NCI-H2171 treated with DMSO at 0.1 percent for 48 hours (cell line): ENCODE measurements at places on chromosomes 12 and 14.
A peak's percentile ranks its signal among the peaks of the same experiment; 100 is the strongest.

DNA sequence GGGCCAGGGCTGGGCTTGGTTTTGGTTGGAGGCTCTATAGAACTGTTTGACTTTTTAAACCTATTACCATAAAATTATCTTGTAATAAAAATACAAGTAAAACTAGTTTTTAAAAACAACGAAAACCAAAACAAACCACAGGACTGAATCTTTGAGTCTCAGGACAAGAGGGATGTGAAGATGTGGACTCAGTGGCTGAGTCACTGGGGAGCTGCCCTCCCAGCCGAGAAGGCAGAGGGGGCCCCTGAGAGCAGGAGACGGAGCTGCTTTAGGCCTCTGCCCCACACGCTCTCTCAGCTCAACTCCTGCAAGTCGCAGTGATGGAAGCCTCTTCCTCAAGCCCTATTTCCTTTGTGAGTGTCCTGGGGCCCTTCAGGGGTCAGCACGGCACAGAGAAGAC, 59.0 kb downstream of the CDC42BPB start:
- DNase-seq: no peak

DNA sequence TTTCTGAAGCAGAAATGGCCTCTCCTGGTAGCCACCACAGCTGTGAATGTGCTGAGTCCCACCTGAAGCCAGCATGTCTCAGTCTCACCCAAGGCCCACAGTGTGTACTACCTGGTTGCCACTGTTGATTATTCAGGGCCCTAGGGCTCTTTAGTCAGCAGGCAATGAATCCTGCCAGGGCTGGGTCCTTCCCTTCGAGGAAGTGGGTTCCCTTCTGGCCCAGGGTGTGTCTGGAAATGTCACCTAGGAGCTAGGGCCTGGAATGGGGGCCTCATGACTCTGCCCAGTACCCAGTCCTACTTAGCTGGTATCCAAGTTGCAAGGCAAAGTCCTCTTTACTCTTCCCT, 207.4 kb downstream of the SYNE2 start:
- no peak for DNase-seq

DNA sequence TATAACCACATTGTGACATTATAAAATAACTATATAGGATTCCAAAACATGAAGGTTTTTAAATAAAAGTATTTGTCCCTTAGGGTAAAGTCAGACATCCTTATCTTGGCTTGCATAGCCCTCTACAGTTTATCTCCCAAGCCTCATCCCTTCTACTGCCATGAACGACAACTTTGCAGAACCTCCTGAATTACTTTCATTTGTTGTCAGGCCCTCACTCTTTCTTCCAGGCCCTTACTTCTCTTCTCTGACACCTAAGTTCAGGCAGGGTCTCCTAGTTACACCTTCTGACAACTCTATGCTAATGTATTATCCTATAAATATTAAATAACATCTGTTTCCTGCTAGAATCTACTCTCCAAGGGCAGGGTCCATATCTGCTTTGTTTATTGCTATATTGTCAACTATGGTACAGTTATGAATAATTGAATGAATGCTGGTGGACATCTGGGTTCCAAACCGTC, 115.7 kb upstream of the MDM1 start:
- DNase-seq: no peak

DNA sequence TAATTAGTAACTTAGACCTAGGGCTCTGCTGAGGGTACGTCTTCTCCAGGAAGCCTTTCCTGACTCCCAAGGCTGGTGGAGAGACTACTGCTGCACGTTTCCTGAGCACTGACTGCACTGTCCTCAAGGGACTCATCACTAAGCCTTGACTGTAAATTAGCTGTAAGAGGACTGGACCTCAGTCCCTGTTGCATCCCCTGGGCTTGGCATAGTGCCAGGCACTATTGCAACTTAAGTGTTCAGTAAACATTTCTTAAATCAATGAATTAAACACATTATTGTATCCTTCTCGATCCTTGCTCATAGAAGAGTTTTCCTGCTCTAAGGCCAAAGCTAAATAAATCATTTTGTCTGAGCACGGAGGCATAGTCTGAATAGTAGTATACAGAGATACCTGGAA, 31.9 kb upstream of the IFNG-AS1 start:
- no peak for DNase-seq

DNA sequence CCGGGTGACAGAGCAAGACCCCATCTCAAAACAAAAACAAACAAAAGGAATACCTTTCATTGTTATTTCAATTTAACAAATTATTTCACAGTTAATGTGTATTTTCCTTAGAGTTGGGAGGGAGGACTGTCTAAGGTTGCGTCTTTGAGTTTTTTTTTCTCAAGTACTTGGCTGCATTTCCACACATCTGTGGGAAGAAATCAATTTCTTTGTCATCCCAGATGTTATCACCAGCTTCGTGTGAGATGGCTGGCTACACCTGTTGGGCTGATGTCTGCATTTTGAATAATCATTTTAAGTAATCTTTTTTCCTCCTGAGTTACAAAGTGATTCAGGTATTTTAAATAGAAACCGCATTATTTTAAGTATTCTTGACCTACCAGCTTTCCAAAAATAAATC, 59.4 kb downstream of the EML1 start:
- DNase-seq: peak; percentile 31

DNA sequence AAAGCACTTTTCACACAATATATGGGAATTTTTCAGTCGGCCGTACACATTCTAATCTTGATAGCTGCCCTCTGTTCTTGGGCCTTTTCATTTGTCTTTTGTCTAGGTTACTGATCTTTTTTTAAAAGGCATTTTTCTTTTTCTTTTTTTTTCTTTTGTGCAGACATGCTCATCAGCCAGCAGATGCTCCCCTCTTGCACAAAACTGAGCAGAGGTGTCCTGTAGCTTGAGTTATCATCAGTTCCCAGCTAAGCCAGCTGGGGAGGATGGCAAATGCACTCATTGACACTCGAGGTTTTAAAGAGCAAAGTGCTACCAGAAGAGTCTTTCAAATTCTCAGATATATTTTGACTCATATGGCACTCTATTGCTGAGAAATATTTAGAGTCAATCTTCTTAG, 913.9 kb upstream of the SEL1L start:
- peak; percentile 84 for DNase-seq

- DNase-seq: no peak
Observed at GRCh38 chr12:18340786-18341185, 79.5 kb downstream of the PIK3C2G start.

- DNase-seq: no peak
Observed at GRCh38 chr12:19273482-19274330, 144.2 kb downstream of the PLEKHA5 start.

DNA sequence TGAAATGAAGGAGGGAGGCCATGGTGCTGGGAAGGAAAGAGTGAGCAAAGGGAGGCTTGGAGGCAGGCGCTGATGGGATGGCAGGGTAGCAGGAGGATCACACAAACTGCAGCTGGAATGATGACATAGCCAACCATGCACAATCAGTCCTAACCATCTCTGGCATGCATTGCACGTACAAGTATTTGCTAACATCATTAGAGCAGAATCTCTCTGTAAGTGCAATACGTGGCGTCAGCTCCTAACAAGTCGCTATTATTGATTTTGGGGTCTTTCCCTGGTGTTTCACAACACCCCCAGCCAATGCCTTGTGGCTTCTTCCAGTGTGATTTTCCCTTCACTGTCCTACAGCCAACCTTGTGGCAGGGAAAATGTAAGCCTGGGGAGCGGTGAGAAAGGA, 18.5 kb downstream of the BDKRB1 start:
- no peak for DNase-seq

- peak; percentile 100 for DNase-seq
Observed at GRCh38 chr12:123232807-123233504, at the start of the genes MPHOSPH9 and MTRFR. Gene MPHOSPH9, minus strand, starts transcription at chr12:123233141. Its CDS starts 2,777 bp downstream, at chr12:123230364. Gene MTRFR, plus strand, starts transcription at chr12:123233436. Its CDS starts 20,239 bp downstream, at chr12:123253675.

DNA sequence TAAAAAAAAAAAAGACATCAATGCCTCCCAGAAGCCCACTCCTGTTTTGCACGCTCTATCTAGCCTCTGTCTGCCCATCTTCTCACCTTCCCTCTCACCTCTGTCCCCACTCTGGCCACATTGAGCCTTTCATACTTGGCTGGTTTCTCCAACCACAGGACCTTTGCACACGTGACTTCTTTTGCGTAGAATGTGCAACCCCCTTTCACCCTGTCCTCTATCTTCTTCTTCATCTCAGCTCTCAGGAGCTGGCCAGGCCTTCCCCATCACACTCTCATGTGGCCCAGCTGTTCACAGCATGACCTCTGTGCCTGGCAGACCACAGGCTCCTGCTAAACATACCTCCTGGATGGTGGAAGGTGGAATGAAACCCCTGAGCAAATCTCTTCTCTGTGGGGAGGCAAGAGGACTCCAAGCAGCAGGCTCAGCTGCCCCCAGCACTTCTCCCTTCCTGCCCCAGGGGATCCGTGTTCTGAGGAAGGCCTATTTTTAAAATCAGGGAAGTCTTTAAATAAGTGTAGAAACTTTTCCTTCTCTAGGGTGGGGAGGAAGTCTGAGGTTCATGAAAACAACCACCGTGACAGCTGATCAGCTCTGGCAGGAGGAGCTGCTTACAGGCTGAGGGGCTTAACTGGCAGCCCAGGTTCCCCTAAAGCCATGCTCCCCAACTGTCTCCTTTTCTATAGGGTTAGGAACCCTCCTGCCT, 11.6 kb downstream of the HVCN1 start:
- no peak for DNase-seq

- peak; percentile 27 for DNase-seq
Observed at GRCh38 chr14:103880348-103881267, 33.2 kb upstream of the PPP1R13B start.

GRCh38 chr14:32382704-32383103, 53.6 kb downstream of the AKAP6 start:
- DNase-seq: peak; percentile 36

GRCh38 chr12:113142886-113143332, 6.6 kb upstream of the CFAP73 start:
- no peak for DNase-seq

- no peak for DNase-seq
Observed at GRCh38 chr14:70595443-70596185, 4.8 kb downstream of the MED6 start.

DNA sequence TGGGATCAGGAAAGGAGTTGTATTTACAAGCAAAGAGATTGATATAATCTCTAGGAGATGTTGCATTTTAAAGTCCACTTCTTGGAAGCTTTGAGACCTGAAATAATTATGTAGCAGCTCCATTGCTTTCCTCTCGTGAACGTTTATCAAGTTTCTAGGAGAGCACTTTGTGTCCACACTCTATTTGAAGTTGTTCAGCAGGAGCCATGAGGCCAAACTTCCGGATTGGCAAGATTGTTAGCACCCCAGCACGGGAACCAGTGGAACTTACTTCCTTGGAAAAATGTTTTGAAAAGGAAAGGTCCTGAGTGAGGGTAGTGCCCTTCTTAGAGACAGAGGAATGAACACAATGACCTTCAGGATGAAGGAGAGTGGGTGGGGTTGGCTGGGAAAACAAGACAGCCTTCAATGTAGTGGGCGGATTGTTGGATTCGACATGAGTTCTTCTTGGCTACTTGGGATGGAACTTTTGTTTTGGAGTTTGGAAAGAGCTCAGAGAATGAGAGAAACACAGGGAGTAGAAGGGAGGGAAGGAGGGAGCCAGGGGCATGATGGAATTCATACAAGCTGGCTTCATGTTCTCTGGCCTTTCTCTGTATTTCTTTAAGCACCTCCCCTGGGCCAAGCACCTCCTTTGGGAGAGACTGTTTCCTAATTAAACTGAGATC, 23.8 kb upstream of the CISTR start:
- no peak for DNase-seq

DNA sequence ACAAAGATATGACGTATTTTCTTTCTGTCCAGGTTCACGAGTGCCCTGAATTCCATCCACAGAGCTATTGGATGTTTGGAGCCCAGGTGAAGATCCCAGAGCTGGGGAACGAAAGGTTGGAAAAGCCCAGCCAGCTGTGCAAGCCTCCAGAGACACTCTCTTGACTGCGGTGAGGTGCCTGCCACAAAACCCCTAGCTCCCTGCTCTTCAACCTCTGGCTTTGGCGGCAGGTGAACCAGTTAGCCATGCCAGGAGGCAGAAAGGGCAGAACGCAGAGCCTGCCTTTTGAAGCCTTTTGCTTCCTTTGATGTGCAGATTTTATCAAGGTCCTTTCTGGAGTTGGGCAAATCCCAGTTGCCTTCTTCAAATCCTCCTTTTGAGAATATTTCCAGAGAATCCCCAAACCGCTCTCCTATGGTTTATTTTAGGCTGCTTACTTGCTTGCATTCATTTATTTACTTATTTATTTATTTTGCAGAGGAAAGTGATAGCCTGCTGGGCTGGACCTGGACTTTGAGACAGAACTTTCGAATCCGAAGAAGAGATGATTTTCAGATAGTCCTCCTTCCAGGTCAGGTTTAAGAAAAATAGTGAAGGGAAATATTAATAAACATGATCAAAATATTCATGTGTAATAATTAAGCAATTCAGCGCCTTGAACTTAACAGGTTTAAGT, 411.2 kb upstream of the TBX3 start:
- no peak for DNase-seq

GRCh38 chr14:24259282-24260025, 3.5 kb downstream of the TGM1 start:
- DNase-seq: no peak

GRCh38 chr12:107318806-107319532, 225.6 kb upstream of the CRY1 start:
- peak; percentile 49 for DNase-seq

DNA sequence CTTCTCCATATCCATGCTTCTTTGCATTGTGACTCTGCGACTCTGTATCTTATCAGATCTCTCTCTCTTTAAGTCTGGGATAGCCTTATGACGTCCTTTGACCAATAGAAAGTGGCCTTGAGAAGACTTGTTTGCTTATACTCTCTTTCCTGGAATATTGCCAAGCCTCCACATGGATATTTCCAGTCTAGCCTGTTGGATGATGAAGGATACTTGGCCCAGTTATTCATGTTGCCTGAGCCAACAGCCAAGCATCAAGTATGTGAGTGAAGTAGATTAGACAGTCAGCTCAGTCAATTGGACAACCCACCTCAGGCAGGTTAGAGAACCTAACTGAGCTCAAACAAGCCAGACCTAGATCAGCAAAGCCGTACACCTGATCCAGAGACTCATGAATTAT, 864.2 kb upstream of the MGAT4C start:
- DNase-seq: no peak

DNA sequence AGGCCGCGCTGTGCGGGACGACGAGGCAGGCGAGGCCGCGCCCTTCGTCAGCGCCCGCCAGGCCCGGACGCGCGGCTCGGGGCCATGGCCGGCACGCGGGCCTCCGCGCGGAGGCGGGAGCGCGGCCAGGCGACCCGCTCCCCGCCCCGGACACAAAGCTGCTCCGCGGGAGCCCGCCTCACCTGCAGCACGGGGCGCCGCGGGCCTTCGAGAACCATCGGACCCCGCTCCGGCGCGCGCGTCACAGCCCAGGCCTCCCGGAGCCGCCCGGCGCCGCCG, 342 bp downstream of the DICER1 start:
- DNase-seq: no peak

DNA sequence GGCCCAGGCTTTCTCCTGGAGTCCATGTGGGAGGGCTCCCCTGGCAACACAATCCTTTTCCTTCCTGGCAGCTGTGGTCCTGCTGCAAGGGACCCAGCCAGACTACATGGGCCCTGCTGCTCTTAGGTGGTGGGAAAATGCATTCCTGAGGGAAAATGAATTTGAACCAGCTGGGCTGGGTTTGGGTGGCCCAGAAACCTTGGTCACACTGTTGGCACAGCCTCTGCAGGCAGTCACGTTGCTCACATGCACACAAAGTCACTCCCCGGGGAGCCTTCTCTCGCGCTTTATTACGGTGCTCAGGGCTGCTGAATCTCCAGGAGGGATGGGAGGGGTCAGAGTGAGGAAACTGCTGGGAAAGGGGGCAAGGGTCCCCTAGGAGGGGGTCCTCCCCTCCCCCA, 17.2 kb downstream of the PLEKHG3 start:
- DNase-seq: peak; percentile 55

GRCh38 chr12:12171991-12172511, 94.8 kb downstream of the LRP6 start:
- no peak for DNase-seq

GRCh38 chr14:101353422-101353821, 207.9 kb upstream of the DIO3 start:
- DNase-seq: no peak

- DNase-seq: no peak
Observed at GRCh38 chr12:6464531-6464930, 5.9 kb downstream of the VAMP1 start.
